AG09309 (cell line): ENCODE measurements at places on chromosomes 5 and 9.

DNA sequence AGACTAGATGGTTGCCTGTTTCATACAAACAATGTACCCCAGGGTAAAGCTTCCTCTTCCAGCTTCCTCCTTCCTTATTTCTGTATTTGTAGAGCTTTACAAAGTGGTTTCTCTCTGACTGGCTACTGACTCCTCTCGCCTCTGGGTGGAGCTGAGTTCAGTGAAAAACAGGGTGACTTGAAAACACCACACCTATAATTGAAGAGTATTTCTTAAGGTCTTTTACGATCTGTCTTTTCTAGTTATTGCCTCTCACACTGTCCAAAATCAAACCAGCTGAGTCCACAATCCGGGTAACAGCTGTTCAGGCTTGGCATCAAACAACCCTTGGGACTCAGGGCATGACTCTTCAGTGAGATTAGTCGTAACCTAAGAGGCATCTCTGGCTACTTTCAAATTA lies 200.4 kb downstream of the ARRDC3 start:
- peak; percentile 16 for DNase-seq

- no peak for DNase-seq
Observed at GRCh38 chr5:79069488-79070349, at the start of the genes BHMT2 and DMGDH. TSS of gene BHMT2 (plus strand) at chr5:79069767. CDS start at chr5:79069783, 16 bp downstream. TSS of gene DMGDH (minus strand) at chr5:79069674. CDS start at chr5:79069620, 54 bp downstream.

DNA sequence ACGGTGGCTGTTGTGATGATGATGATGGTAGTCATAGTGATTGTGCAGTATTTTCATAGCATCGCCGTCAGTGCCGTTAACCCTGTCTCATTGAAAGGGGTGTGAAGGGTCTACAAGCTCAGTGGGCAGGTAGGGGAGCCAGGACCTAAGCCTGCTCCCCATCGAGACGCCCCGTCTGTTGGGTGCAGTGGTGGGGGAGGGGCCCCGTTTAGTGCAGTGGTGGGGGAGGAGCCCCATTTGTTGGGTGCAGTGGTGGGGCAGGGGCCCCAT lies 68.6 kb downstream of the COL5A1 start:
- DNase-seq: no peak

GRCh38 chr5:176429972-176430371 lies 13.6 kb upstream of the CLTB start:
- no peak for DNase-seq

GRCh38 chr9:112132356-112132755 lies 42.7 kb downstream of the SUSD1 start:
- DNase-seq: no peak

DNA sequence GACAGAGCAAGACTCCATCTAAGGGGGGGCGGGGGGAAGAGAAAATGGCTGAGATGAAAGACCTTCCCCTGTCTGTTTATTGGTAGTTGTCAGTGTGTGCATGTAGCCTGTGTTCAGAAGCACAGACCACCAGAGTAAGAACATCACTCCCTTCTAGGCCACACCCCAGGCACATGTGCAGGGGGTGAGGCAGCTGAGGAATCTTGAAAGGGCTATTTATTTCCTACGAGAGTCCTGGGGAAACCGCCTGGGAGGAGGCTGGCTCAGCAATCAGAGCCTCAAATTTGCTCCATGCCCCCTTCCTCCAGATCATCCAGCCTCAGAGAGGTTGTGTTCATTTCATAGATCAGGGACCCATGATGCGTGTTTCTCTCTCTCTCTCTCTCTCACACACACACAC lies 7.1 kb downstream of the MYORG start:
- DNase-seq: no peak

DNA sequence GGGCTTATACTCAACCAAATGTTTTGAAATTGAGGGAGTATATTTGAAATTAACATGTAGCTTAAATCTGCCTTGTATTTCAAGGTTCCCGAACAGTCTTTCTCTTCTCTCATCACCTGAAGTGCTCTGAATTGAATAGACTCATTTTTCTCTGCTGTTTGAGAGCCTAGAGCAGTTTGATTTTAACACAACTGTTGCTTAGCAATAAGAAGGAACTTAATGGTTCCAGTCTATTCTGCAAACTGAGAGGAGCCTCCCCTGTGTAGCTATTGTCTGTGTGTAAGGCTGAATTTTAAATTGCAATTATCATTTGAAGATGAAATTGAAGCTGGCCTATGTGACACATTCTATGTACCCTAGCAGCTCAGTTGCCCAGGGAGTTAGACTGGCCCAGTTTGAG lies 87.1 kb upstream of the CKMT2 start:
- no peak for DNase-seq

DNA sequence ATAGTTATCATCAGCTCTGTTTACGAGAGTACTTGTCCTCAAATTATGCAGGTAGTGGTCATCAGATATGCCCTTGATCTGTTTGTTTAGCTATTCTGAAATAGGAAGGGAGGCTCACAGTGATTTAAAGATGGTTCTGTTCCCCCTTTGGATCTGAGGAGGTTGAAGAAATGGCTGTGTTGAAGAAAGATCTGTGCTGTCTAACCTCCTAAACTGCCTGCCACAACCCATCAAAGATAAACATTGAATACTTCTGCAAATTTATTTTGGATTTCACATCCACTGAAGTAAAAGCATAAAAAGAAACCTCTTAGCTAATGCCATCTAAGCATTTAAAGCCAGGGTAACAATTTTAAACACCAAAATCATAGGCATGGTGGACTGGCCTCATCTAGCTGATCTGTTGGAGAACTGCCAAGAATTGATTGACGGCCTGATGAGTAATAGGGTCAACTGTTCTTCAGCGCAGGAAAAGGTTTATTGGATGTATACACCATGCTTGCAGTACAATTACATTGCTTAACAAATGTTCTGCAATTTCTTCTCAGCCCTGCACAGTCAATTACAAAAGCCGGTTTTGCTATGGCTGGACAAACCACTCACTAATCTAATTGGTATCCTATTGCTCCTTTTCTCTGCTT lies 97.6 kb downstream of the SEMA6A start:
- no peak for DNase-seq

DNA sequence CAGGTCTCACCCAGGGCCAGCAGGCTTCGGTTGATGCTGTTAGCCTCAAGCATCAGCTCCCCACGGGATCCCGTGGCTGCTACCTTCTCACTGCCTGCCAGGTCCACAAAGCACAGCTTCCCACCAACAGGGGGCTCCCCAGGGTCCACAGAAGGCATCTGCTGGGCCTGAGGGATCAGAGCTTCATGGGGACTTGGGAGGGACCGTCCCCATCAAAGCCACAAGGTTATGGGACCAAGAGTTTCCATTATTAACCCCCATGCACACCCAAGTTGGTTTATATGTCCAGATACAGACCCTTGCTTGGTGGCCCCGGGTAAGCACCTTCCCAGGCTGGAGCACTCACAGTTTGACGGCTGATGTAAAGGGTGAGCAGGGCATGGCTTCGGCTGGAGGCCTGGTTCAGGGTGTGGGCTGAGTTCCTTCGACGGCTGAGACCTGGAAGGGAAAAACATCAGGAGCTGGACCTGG lies 3.0 kb downstream of the KIF12 start:
- no peak for DNase-seq

- DNase-seq: no peak
Observed at GRCh38 chr9:89543621-89544278, 45.8 kb upstream of the SEMA4D start.

DNA sequence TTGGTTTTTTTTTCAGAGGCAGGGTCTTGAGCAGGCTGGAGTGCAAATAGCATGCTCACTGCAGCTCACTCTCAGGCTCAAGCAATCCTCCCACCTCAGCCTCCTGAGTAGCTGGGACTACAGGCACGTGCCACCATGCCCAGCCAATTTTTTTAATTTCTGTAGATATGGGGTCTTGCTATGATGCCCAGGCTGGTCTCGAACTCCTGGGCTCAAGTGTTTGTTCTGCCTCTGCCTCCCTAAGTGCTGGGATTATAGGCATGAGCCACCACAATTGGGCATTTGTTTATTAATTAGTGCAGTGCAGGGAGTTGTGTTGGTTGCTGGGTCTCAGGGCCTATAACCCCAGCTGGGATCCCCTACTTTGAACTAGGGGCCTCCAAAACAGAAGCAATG lies 47.0 kb downstream of the CXXC5 start:
- no peak for DNase-seq

GRCh38 chr5:96752341-96753016 lies 55.3 kb downstream of the ERAP1 start:
- DNase-seq: peak; percentile 35

DNA sequence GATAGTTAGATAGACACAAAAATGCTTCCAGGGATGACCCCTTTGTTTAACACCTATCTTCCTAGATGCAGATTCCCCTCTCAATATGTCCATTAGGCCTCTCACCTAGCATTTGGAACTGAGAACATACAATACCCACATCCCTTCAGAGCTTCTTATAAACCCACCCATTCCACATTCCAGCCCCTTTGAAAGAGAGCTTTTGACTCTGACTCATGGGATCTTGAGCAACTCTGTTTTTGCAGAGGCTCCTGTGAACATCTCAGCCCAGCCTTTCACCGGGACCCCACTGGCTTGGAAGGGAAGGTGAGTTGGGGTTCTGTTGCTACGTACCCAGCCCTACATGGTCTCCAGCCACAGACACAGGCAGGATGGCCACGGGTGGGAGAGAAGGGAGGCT lies 195.5 kb downstream of the FRMD3 start:
- no peak for DNase-seq

DNA sequence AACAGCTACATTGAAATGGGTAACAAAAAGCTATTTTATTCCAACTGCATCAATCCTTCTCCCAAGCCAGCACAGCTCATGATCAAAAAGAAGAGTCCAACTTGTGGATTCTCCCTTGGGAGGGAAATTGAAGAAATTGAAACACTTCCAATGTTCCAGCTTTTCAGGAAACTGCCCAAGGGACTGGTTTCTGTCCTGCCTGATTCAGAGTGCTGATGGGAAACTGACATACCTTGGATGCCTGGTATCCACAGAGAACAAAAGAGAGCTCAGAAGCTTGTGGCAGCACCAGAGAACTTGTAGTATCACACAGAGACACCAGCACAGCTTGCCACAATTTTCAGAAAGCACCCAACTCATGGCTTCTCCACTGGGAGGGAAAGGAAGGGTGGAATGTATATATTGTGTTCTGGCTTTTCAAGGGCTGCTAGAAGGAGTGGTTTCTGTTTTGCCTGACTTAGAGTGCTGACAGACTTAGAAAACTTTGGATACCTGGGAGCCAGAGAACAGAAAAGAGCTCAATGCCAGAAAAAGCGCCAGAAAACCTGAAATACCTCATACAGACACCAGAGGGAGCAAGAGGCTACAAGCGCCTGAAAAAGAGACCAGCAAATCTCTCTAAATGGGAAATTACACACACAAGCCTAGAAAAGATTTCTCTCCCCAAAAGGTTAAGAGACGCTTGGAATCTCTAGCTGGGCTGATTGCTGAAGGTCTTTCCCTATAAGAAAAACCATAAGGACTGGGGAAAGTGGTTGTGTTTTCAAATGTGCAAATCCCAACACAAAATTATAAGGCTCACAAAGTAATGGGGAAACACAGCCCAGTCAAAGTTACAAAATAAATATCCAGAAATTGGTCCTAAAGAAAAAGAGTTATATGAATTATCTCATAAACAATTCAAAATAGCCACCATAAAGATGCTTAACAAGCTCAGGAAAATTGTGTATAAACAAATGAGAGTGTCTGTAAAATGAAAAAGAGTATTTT lies 178.8 kb downstream of the SPOCK1 start:
- DNase-seq: no peak

DNA sequence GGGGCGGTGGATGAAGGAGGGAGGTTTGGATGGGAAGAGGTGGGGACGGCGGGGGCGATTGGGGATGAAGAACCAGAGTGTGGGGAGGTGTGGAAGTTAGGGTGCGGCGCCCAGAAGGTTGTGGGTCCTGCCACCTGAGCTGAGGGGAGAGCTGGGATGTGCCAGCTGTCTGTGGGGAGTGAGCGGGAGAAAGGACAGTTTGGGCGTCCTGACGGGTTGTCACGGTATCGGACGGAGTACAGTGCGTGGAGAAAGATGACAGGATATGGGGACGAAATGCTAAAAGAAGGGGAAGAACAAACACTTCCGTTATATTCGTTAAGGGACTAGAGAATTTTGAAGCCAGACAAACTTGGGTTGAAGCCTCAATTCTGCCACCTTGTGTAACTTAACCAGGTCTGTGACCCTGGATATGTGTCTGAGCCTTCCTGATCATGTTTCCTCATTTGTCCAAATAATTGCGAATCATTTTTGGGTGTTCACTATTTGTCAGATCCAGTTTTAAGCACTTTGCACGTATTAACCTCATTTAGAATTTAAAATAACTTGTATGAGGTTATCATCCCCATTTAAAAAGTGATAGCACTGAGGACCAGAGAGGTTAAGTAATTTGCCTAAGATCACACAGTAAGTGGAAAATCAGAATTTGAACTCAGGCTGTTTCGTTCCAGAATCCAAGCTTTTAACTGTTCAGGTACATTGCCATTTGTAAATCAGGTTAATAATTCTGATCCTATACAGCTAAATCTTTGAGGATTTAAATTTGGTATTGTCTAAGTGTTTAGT lies 689 bp downstream of the CNTRL start:
- no peak for DNase-seq

GRCh38 chr5:93209476-93209875 lies 371.5 kb downstream of the NR2F1-AS1 start:
- DNase-seq: no peak

- DNase-seq: peak; percentile 88
Observed at GRCh38 chr5:78547731-78548615, 100.6 kb downstream of the LHFPL2 start.

- no peak for DNase-seq
Observed at GRCh38 chr5:151895660-151896030, 29.0 kb downstream of the GLRA1 start.

- no peak for DNase-seq
Observed at GRCh38 chr9:103407260-103407659, 412.1 kb downstream of the CYLC2 start.

GRCh38 chr9:114033397-114034103 lies 44.5 kb downstream of the AMBP start:
- DNase-seq: no peak

DNA sequence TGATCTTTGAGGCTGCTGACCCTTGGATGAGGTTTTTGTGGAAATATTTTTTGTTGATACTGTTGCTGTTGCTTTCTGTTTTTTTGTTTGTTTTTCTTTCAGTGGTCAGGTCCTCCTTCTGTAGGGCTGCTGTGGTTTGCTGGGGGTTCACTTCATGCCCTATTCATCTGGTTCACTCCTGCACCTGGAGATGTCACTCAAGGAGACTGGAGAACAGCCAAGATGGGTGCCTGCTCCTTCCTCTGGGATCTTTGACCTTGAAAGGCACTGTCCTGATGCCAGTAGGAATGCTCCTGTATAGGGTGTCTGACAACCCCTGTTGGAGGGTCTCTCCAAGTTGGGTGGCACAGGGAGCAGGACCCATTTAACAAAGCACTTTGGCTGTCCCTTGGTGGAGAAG lies 67.0 kb upstream of the ACTBL2 start:
- DNase-seq: no peak

DNA sequence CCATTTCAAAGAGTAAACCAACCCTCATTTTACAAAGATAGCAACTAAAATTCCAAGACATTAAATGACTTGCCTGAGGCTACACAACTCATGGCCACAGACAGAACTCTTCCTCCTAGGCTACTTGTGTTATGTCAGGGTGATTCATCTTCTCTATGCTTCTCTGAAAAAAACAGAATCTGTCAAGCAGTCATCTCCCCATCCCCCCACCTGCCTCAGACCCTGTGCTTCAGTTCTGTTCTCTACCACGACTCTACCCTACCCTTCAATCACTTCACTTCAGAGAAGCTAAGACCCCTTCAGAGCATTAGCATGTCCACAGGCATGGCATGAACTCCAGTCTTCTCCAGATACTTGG lies 277.7 kb upstream of the PTGER4 start:
- no peak for DNase-seq

GRCh38 chr5:150448334-150448733 lies 1.2 kb downstream of the RPS14 start:
- DNase-seq: no peak
